Midbrain (tissue), 1 donor: ENCODE measurements at places on chromosomes 4 and X.

DNA sequence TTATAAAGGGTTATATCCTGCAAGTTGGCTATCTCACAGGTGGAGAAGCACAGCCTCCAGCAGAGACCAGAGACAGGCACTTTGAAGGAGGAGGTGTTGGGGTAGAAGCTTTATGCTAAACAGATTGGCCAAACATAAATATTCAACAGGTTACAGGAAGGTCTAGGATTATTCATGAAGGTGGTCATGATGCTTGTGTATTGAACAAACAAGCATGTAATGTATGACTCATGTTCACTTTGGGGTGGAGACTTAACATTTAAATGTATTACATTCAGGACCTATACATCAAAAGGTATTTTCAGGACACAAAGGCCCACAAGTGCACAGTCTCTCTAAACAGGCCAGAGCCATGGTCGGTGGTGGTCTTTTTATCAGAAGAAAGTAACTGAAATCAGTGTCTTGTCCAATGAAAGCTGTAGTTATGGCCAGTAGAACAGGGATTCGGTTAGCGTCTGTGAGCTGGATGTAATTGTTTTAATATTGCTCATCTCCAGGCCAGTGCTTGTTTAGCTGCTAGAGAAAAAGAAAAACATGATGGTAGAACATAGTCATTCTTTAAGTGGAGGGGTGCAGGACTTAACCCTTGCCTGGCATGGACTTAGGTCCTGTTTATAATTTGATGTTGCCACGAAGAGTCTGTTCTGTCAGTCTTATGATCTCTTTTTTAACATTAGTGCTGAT lies 555.2 kb upstream of the PCDH10 start:
- no peak for DNase-seq

DNA sequence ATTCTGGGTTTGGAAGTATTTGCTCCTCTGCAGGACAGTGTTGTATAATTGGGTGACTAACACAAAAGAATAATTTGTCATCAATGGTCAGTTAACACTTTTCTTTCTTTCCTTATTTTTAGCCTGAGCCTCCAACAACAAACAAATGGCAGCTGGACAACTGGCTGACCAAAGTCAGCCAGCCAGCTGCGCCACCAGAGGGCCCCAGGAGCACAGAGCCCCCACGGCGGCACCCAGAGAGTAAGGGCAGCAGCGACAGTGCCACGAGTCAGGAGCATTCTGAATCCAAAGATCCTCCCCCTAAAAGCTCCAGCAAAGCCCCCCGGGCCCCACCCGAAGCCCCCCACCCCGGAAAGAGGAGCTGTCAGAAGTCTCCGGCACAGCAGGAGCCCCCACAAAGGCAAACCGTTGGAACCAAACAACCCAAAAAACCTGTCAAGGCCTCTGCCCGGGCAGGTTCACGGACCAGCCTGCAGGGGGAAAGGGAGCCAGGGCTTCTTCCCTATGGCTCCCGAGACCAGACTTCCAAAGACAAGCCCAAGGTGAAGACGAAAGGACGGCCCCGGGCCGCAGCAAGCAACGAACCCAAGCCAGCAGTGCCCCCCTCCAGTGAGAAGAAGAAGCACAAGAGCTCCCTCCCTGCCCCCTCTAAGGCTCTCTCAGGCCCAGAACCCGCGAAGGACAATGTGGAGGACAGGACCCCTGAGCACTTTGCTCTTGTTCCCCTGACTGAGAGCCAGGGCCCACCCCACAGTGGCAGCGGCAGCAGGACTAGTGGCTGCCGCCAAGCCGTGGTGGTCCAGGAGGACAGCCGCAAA lies 106.0 kb downstream of the KLHL8 start:
- DNase-seq, result no peak

- DNase-seq, result no peak
Observed at GRCh38 chr4:88696630-88697029, 999 bp downstream of the NAP1L5 start.

DNA sequence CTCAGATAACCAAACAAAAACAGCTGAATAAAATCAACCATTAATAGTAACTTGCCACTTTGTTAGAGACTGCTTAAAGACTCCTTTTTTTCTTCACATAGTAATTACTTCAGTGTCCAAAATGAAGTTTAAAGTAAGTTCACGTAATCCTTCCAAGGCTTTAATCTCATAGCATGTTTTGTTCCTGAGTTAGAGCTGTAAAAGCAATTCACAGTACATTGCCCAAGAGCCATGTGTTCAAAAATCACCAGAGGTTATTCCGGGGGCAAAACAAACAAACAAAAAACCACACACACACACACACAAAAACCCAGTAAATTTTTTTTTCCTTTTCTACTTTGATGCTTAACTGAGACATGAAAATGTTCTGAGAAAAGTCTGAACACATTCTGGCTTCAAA lies 6.1 kb downstream of the GPR82 start:
- no peak for DNase-seq

DNA sequence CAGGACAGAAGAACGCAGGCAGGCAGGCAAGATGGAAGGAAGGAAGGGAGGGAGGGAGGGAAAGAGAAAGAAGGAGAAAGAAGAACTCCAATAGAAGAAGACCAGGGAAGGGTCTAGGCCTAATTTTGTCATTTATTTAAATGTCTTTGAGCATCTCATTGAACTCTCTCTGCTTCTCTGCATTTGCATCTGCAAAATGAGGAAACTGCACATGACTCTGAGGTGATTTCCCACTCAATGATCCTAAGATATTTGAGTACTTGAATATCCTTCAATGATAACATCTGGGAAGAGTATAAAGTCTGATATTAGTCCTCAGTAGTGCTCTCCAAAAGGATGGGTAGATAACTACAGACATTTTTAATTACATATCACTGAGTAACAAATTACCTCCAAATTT lies 33.1 kb upstream of the RBPJ start:
- no peak for DNase-seq

DNA sequence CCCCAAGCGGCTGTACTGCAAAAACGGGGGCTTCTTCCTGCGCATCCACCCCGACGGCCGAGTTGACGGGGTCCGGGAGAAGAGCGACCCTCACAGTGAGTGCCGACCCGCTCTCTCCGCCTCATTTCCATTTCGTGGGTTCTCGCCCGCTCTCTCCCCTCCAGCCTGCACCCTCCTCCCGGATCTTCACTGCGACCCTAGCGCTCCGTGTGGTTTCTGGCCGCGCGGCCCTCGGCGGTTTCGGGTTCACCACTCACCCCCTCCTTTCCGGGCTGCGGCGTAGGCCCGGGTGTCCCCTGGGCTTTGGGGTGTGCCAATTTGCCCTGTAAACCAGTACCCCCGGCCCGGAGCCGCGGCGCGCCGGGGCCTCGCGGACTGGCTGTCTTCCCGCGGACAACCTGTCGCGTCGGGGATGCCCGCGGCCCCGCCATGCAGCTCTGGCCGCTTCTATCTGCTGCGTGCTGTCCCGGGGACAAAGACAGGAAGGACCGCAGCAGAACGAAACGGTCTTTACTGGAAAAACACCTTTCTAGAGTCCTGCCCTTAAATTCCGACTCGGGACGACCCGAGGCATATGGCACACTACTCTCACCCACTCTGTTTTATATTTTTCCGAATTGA lies 737 bp downstream of the FGF2 start:
- DNase-seq, result peak; percentile 31

DNA sequence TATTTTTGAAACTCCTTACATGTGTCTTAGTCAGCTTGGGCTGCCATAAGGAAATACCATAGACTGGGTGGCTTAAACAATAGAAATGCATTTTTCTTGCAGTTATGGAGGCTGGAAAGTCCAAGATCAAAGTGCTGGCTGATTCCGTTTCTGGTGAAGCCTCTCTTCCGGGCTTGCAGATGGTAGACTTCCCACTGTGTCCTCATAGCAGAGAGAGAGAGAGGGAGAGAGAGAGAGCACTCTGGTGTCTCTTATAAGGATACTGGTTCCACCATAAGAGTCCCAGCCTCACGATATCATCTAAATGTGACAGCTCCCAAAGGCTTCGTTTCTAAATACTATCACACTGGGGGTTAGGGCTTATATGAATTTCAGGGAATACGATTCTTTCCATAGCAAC lies 39.7 kb downstream of the ENPEP start:
- DNase-seq, result no peak

- no peak for DNase-seq
Observed at GRCh38 chrX:17291171-17291900, 83.7 kb upstream of the NHS start.

DNA sequence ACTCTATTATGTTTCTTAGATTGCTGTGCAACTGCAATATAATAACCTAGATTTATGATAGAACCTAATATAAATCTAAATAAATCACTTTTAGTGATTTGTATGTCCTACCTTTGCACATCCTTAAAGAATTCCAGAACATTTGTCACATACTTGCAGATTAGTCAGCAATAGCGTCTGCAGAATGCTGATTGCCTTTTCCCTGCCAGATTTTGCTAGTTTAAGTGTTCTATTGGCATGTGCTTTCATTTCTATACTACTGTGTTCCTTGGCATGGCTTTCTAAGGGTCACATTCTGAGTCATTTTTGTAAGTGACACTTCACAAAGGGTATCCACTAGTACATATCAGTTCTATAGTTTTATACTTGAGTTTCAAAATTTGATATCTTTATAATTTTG lies 303.1 kb upstream of the GIMD1 start:
- no peak for DNase-seq

GRCh38 chr4:101977076-101977475 lies 186.5 kb downstream of the BANK1 start:
- no peak for DNase-seq

DNA sequence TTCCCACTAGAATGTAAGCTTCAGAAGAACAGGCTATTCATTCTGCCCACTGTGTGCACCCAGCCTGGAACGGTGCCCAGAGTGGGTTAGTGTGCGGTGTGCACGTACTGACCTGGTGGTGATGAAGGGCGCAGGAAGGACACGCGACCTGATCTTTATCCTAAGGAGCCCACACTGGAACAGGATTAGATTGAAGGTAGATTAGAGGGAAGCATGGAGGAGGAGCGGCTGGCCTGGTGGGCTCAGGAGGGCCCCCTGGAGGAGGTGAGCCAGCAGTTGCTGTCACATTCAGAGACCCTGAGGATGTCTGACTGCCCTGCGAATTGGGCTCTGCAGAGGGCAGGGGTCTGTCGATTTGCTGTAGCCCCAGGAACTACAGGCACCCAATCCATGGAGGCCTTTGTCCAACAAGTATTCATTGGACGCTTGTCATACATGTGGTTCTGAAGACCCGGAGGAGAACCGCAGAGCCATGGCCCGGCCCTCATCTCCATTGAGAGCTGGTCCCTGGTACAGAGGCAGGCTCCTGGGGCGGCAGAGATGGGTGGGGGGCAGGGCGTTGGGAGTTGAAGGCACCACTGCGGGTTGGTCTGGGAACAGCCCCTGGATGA lies 73.2 kb downstream of the HTRA3 start:
- no peak for DNase-seq
